Stimulated activated CD8-positive, alpha-beta memory T cell treated with anti-CD3 and anti-CD28 coated beads, Interleukin-2, amount 100 ng/mL, for 1 hour (primary cell): ENCODE measurements at places on chromosomes 4 and X.

DNA sequence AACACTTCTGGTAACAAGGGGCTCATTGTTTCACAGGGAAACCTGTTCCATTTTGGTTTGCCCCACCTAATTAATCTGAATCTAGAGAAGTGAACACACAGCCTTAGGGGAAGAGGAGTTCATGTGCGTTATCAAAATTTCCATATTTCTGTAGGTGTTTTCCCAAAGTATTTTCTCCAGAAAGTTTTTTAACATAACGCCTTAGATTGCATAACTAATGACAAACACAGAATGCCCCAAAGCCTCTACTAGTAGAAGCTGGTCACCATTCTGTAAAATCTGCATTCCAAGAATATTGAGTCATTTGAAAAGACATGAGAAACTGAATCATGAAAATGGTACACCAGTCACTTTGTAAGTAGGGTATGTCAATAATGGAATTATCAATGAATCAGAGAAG, 41.1 kb downstream of the IL13RA2 start:
- no peak for DNase-seq

- DNase-seq, result no peak
These were observed 31.0 kb downstream of the TRPC5 start for GRCh38 chrX:112051576-112051975.

DNA sequence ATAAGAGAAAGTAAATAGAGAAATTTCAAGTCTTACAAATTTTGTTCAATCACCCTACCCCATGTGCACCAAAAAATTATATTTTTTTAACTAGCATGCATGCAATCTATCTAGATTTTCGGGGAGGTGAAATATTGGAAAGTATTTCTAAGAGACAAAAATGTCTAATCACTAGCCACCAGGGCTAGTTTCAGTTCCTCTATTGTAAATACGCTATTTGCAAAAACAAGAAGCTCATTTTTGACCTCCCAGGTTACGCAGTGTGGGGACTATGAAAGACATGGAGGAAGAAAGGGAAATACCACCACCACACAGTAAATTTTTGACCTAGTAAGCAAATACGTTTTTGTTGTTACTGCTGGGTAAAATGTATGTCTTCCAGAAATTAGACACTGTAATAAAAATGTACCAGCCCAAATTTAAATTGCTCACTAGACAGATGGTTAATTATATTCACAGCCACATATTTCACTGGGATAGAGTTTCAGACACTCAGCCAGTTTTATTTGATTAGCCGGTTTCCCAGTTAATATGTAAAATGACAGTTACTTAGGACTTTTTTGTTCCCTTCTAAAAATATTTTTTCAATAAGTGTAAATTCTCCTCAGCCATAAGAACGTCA, 2.2 kb downstream of the NEXMIF start:
- DNase-seq, result no peak

- no peak for DNase-seq
These were observed 29.7 kb downstream of the SYNPO2 start for GRCh38 chr4:118918388-118918787.

- no peak for DNase-seq
These were observed 98.8 kb downstream of the PDE5A start for GRCh38 chr4:119529788-119530187.

- no peak for DNase-seq
These were observed 383.5 kb upstream of the INTU start for GRCh38 chr4:127249066-127249766.

GRCh38 chr4:139689093-139689722, 23.6 kb downstream of the MGST2 start:
- DNase-seq, result no peak
